Iris pigment epithelial cell (primary cell): ENCODE measurements at places on chromosomes 4 and X.
A peak's percentile ranks its signal among the peaks of the same experiment; 100 is the strongest.

DNA sequence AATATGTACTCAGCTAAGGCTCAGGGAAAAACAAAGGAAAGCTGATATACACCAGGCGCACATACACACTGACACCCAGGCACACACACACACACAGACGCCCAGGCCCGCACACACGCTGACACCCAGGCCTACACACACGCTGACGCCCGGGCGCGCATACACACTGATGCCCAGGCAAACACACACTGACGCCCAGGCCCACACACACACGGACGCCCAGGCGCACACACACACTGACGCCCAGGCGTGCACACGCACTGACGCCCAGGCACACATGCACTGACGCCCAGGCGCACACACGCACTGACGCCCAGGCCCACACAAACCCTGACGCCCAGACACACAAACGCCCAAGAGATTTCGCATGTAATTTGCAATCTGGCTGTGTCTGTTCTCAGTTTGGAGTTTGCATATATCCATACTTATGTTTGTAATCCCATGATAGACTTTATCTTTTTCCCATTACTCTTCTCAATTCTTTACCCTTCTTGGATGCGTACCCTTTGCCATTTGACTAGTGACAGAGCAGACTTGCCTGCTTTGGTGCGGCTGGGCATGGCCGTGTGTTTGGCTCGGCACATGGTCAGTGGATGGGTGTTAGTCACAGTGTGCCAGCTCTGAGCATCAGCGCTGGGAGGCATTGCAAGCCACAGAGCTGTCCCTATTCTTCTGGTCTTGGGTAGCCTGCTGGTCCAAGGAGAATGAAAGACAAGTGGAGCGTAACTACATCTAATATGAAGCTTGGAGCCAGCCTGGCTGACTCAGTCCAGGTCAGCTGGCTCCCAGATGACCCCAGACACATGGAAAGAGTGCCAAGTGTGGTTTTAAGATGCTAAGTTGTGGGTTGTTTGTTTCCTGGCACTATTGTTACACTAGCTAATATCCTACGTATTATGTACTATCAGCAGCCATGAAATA, 632.4 kb upstream of the ZFP42 start:
- peak; percentile 8 for DNase-seq

- no peak for DNase-seq
Observed at GRCh38 chr4:148203056-148203898, 238.9 kb downstream of the NR3C2 start.

- peak; percentile 24 for DNase-seq
Observed at GRCh38 chr4:173860094-173860493, 330.1 kb upstream of the HAND2 start.

DNA sequence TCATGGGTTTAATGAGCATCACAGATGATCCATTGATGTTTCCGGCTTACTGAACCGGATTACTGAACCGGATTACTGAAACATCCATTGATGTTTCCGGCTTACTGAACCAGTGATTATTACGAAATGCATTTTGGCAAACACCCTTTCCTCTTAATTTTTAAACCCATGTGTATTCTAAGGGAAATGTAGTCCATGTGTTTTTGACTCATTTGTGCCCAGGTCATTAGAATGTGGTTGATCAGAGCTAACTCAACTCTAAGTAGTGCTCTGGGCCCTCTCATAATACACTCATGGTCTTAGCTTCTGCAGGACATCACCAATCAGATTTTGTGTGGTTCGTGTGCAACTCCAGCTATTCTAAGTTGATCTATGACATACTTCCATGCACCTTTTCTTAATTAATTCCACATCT, 141.6 kb downstream of the SPATA18 start:
- DNase-seq = no peak

GRCh38 chr4:129264008-129264657, 168.2 kb downstream of the C4orf33 start:
- no peak for DNase-seq

DNA sequence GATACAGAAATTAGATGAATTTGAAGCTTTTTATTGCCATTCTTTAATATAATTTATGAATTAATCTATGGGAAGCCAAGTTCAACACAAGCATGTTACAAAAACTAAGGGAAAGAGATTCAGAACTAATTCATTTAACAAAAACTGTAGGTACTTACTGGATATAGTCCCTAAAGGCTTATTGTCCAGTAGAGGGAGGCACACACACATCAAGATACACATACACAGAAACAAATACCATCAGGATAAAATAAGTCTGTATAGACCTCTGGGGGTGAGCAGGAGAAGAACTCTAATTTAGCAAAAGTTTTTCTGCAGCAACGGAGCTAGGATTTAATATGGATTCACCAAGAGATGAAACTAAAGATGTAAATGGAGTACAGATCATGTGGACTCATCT, 83.0 kb upstream of the IL13RA1 start:
- peak; percentile 56 for DNase-seq

DNA sequence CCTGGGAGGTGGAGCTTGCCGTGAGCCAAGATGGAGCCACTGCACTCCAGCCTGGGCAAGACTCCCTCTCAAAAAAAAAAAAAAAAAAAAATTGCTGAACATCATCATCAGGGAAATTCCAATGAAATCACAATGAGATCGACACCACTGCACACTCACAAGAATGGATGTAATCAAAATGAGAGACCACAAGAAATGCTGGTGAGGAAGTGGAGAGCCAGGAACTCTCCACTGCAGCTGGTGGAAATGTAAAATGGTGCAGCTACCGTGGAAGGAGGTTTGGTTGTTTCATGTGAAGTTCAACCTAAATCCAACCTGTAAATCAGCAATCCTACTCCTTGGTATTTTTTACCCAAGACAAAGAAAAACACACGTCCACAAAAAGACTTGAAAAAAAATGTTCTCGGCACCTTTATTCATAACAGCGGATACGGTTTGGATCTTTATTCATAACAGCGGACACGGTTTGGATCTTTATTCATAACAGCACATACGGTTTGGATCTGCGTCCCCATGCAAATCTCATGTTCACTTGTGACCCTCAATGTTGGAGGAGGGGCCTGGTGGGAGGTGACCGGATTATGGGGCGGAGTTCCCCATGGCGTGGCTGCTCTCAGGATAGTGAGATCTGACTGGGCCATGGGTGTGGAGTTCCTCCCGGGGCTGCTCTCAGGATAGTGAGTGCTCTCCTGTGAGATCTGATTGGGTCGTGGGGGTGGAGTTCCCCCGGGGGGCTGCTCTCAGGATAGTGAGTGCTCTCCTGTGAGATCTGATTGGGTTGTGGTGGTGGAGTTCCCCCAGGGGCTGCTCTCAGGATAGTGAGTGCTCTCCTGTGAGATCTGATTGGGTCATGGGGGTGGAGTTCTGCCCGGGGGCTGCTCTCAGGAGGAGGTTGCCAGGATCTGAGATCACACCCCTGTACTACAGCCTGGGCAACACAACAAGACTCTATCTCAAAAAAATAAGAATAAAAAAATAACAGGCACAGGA, 7.7 kb downstream of the GAK start:
- DNase-seq = peak; percentile 57

DNA sequence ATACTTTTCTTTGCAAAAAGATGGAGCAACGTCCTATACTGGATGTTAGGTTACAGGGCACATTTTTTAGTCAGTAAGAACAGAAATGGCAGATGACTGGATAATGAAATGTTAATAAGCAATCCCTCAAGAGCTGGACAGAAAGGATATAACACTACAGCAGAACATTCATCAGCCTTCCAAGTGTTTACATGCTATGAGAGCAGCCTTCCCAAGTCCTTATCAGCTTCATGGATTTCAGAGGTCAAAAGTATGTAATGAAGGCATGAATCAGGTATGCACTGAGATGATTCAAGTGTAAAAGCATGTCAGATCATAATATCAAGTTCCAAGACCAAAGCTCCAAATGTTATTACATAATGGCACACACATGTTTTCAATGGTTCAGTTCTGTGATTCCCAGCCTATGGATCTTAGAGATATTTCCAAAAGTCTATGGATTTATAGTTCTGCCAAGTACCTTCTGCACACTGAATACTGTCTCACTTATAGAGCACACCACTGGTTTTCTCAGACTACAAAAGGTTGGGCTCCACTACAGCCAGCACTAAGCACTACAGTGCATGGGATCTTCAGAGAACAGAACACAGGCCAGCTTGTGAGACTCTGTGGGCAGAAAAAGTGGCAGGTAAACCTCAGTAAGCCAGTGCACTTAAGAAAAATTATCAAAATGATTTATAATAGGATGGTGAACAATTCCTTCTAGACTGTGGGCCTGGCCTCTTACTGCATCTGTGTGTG, 49.2 kb downstream of the GPC4 start:
- peak; percentile 34 for DNase-seq

- no peak for DNase-seq
Observed at GRCh38 chr4:11341337-11342043, 87.2 kb downstream of the HS3ST1 start.

DNA sequence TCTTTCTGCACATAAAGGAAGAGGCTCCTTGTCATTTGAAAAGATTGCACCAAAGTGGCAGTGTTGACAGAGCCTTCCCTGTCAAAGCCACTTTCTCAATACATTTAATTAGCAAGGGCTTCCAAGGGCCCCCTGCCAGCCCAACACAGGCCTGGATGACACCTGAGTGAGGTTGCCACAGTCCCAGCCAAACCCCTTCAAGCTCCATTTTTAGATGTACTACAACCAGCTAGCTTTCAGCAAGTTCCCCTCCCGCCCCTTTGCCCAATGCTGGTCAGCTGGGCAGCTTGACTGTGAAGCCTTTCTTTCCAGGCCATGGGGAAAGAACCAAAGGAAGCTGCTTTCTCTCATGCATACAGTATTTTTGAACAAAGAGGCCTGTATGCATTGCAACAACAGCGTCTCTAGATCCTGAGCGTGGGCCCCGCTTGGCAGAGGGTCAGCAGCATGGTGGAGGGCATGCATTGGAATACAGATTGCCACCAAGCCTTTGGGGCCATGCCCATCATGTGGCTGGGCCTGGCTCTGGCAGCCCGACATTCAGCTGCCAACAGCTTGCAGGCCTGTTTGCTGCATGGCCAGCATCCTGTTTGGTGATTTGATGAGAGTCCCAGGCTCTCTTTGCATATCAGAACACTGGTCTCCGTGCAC, 261.1 kb upstream of the GATB start:
- DNase-seq = no peak

GRCh38 chr4:82508806-82509428, 52.9 kb downstream of the TMEM150C start:
- DNase-seq = no peak

DNA sequence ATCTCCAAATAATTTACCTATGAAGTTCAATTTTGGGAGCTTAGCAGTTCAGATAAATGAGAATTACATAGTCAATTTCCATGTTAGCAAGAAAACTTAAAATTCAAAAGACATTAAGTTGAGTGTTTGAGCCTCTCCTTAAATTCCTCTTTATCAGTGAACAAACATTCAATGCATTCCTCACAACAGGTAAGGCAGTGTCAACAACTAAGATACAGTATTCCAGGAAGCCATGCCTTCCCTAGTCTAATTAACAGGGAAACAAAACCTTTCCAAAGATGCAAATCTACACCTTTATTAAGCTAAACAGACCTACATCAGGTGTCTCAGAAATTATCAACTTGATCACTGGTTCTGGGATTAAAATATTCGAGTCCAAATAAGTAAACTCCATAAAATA, 3.7 kb downstream of the SH3RF1 start:
- DNase-seq = no peak

DNA sequence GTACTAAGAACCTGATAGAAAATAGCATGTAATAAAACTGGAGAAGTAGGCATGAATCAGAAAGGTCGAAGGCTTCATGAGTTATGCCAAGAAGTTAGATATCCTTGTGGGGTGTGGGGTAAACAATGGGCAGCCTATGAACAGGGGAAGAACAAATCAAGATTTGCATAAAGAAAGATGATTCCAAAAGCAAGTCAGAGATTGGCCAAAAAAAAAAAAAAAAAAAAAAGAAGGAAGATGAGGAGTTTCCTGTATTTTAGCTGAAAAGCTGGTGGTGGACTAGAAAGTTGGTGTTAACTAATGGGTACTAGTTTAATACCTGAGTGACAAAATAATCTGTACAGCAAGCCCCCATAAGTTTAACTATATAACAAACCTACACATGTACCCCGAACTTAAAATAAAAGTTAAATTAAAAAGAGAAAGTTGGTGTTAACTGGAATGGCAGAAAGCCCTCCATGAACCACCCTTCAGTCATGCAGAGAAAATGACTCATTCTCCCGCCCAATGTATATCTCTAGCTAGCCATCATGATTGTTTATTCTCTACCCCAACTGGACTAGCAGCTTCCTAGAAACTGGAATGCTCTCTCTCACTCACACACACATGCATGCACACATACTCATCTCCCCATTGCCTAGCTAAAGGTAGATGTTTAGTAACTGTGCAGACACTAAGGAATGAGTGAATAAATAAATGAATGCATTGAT, 41.7 kb downstream of the ATP11C start:
- DNase-seq = peak; percentile 79

GRCh38 chrX:109343671-109344070, 138.2 kb downstream of the GUCY2F start:
- no peak for DNase-seq

DNA sequence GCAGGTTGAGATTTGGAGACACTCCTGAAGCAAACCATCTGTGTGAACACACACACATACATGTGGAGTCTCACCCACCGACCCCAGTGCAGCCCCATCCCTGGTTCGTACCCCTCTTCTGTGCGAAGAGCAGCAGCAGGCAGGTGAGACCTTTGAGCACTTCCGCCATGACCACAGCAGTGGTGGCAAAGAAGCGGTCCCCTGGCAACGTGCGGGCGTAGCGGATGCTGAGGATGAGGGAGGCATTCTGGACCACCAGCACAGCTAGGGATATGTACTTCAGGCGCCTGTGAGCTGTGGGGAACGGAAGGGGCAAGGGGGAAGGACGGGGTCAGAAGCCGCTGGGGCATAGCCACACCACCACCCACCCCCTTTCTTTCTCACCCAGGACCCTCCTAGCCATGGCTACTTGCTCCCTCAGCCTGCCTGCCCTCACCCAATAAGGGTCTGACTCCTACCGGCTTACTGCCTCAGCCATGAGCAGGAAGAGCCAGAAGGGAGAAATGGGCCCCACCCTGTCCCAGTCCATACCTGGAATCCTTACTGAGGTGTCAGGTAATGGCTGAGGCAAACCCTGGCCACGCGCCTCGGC, 1.6 kb downstream of the SLC35A2 start:
- DNase-seq = no peak
